ENCODE measurements at places on chromosomes 4 and X.

GRCh38 chr4:125315576-125316400 lies 1.0 kb downstream of the FAT4 start:
- DNase-seq = peak; percentile 39

DNA sequence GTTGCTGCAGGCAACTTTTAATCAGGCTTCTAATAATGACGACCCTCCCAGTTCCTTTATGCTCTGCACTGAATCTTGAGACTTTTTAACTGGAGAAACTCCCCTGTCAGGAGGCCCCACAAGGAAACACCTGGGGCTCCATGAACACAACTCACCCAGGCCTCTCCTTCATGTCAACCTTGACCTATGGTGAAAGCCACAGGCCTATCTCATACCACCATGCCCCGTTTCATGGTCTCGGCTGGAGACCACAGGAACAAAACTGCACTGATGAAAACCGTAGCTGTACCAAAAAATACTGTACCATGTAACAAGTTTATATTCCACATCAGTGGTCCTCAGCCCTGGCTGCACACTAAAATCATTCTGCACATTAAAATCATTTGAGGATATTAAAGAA lies 57.0 kb downstream of the ZNF827 start:
- no peak for DNase-seq

- peak; percentile 81 for DNase-seq
These were observed at the start of gene PRPS2 for GRCh38 chrX:12791257-12792228. Gene PRPS2 (plus strand): TSS chrX:12791412. CDS start chrX:12791498, 86 bp downstream.

DNA sequence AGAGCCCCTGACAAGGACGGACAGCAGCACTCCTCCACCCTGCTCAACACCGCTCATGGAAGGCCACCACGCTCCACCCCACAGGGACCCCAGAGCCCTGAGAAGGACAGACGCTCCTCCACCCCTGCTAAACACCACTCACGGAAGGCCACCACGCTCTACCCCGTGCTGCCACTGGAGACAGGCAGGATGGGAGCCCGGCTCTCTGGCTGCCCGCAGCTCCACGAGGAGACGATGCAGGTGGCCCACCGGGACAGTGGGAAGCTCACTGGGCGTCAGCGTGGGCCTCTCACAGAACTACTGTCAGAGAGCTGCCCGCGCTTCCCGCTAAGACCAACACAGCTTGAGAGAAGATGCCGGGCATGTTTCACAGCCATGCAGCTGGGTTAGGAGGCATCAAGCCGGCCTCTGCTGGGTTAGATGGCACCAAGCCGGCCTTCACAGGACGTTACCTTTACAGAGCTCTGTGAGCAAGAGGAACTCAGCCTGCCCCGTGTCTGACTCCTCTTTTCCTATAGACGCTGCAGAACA lies 20.8 kb downstream of the GAK start:
- DNase-seq = no peak

DNA sequence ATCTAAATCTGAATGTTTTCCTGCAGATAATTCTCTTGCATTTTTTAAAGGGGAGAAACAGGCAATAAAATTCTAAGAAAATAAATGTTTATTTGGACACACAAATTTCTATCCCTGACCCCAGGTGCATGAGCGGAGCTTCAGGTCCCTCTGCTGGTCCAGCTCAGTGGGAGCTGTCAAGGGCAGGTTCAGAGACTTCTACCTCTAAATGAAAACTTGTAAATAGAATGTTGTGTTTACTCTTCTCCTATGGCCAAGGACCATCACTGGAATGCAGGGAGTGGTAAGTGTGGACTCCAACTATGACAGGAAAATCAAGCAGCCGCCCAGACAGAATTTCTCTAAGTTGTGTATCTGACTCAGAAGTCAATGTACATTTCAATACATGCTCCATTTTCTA lies 148.6 kb upstream of the TTC29 start:
- no peak for DNase-seq

DNA sequence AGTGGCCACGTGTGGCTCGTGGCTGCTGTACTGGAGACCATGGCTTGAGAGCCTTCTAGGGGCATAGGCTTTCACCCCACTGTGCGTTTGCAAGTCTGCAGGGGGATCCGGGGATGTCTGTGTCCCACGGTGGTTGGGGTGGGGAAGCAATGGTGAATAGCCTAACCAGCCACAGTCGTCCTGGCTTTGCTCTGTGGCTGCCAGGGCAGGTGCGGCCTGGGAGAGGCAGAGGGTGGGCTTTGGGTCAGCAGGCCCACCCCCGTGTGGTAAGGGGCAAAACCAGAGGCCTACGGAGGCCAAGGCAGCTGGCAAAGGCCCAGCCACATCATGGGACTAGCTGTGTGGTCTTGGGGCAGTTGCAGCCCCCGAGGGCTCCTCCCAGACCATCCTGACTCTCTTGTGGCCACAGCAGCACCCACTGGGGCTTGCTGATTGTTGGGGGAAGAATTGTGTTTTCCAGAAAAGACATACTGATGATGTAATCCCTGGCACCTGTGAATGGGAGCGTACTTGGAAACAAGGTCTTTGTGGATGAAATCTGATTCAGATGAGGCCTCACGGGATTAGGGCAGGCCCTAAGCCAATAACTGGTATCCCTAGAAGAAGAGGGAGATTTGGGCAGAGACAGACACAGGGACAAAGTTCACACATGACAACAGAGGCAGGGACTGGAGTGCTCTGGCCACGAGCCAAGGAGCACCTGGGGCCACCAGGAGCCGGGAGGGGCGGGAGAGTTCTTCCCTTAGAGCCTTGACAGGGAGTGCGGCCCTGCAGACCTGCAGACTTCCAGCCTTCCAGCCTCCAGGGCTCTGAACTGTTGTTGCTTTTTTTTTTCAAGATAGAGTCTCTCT lies 2.9 kb downstream of the CPZ start:
- DNase-seq = no peak

DNA sequence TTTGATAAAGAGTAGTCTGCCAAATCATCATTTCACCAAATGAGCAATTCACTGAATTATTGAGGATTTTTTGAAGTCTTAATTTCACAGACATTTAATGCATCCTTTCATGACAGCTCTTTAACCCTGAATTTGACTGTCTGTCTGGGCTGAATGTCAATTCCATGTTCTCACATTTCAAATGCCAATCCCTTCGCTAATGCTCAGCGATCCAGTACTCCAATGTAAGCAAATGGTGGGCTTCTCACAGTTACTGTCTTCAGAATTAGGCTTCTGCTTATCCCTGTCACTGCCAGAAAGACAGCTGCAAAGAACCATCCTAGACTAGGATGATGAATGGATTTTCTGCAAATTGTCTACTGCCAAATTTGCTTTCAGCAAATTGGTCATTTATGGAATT lies 36.2 kb upstream of the USP38 start:
- DNase-seq = no peak

GRCh38 chr4:15325987-15326386 lies 101.8 kb upstream of the C1QTNF7 start:
- no peak for DNase-seq

DNA sequence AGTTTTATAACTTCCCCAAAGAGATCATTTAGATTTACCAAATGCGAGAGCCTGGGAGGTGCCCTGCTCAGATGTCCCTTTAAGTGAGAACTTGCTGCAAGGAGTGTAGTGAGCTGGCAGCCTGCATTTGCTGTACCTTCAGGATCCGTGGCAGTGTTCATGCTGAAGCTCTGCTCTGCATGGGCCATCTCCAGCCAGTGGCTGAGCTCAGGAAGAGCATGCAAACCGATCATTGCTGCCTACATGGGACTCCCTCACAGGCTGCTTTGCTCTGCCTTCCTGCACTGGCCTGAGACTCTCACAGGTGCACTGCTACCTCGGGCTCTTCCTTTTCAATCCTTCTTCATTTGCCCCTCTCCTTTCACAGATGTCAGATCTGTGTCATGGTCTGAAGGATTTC lies 152.0 kb upstream of the SFRP2 start:
- DNase-seq = no peak

GRCh38 chr4:174047363-174047762 lies 236.1 kb downstream of the FBXO8 start:
- DNase-seq = no peak

- no peak for DNase-seq
These were observed at the start of gene SMR3A for GRCh38 chr4:70360460-70360859. Gene SMR3A (plus strand): TSS chr4:70360760. CDS start chr4:70362116, 1,356 bp downstream.

DNA sequence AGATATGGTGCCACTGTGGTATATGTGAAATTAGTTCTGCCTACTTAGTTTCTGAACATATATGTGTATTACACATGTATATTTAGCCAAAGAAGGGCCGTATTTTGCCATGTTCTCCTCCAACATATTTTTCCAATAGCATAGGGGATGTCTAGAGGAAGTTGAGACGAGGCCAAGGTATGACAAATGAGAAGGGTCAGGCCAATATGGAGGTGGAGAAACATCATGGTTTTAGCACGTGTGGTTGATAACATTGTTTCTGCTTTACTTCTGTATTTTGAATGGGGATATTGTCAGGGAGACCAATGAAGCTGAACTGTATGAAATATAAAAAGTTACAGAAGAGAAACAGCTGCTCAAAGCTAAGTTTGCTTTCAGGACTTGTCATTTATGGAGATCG lies 246.7 kb upstream of the TLL1 start:
- DNase-seq = no peak

GRCh38 chr4:16717266-16717970 lies 181.0 kb downstream of the LDB2 start:
- no peak for DNase-seq

DNA sequence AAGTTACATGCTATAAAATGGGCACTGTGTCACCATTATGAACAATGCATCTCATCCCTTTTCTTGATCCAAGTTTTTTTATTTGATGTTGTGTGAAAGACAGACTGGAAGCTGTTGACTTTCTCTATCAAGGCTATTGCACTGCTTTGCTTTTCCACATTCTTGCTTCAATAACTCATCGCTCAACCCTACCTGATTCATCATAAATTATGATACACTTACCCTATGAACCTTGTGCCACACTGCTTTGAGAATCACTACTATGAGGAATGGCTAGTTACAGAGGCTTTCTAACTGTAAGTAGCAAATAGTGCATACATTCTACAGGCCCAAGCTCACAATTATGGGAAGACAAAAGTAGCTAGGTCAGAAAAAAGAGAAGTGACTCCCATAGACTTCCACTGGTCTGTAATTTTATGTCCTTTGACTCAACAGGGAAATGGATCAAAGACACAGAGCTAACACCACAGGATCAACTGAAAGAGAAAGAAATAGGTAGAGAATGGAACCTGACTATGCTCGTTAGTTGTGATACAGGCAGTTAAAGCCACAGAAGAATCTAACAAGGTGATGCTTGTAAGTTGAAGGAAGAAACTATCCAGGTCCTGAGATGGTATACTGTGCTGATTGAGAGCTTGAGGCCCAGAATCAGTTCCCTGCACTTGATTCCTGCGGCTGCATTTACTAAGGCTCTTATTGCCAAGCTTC lies 163.5 kb downstream of the PPP3CA start:
- DNase-seq = no peak

DNA sequence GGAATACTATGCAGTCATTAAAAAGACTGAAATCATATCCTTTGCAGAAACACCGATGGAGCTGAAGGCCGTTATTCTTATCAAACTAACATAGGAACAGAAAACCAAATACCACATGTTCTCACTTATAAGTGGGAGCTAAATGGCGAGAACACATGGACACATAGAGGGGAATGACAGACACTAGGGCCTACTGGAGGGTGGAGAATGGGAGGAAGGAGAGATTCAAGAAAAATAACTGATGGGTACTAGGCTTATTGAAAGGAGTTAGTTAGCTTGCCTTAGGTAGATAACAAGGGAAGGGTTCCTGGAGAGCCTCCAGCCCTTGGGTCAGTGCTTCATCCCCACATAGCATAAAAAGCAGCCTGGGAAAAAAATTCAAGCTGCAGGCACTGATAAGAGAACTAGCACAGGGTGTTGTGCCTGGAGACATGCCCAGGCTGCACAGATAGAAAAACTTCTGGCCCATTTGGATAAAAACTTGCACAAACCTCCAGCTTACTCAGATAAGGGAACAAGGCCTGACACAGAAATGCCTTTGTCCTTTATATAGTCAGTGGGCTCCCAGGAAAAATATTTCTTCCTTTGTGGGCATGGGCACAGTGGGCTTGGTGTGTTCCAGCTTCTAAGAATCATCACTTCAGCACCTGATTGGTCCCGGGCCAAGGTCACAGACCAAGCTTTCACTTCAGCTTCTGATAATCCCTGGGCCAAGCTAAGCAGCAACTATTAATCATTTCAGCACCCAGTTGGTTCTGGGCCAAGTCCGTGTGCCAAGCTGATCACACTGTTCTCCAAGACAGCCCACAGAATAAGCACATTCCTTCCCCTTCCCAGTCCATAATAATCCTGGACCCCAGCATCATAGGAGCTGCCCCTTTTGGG lies 23.1 kb upstream of the PWWP3B start:
- no peak for DNase-seq

DNA sequence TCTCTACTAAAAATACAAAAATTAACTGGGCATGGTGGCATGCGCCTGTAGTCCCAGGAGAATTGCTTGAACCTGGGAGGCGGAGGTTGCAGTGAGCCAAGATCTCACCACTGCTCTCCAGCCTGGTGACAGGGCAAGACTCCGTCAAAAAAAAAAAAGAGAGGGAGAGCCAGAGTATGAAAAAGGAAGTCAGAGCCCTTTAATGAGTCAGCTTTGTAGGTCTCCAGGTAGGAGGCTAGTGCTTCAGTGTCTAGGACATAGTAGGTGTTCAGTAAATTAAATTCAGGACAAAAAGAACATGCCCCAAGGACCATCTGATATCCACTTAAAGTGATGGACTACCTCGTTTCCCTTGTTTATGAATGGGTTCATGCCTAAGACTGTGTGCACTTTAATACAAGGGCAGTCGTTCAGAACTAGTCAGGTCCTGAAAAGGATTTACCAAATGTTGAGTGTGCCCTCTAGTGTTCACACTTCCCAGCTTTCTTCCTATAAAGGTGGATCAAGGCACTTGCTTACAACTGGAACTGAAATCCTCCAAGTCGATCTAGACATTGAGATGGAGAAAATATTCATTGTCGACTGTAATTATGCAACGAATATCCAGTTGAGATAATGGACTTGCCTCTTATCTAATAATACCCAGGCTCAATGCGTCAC lies 29.0 kb downstream of the F9 start:
- DNase-seq = no peak

DNA sequence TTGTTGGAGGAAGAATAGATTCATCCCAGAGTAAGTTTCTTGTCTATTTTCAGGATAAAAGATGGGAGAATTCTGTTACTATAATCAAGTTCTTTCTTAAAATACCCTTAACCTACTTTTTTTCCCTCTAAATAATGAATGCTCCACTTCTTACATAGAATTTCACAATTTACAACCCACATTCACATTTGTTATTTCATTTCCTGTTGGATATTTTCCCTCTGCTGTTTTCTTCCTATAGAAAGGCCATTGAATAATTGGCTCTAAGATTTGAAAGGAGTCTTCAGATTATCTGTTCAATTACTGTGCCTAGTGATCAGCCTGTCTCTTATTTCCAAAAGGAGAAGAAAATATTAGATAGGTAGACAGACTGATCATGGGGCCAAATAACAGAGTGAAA lies 79.7 kb downstream of the CPE start:
- DNase-seq = no peak

GRCh38 chr4:174316546-174316945 lies 32.8 kb downstream of the CEP44 start:
- DNase-seq = no peak

- no peak for DNase-seq
These were observed 184.0 kb upstream of the GALNTL6 start for GRCh38 chr4:171629182-171629581.

- DNase-seq = no peak
These were observed 153.2 kb upstream of the RPL34 start for GRCh38 chr4:108466936-108467902.
